Activated CD4-positive, alpha-beta T cell treated with anti-CD3 and anti-CD28 coated beads, Interleukin-2, Interleukin-4, amounts not matched to agents 100 ng/mL and 50 ng/mL, durations not matched to agents 16 hours and 8 hours (primary cell): ENCODE measurements at places on chromosomes 1 and 21.

GRCh38 chr1:223331929-223332328, 32.0 kb downstream of the SUSD4 start:
- no peak for DNase-seq

GRCh38 chr1:179911812-179912211, 29.7 kb downstream of the TOR1AIP1 start:
- no peak for DNase-seq

DNA sequence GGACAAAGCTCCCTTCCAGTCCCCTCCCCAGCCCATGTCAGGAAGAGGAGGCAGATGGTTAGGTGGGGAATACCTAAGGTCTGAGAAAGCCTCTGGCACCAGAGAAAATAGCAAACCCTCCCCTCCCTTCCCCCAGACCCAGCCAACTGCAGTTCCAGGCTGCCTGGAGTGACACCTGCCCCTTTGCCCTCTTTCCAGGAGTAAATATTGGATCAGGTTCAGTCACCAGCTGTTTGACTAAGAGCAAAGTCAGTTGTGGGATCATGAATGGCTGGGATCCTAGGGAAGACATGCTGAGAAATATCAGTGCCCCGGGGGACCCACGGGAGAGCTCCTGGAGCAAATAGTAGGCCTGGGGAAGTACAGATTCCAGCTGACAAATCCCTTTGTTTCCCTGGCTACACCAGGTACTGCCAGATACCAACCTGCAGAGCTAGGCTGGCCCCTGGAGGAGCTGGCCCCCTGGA, 12.2 kb upstream of the CDK18 start:
- DNase-seq: no peak

GRCh38 chr1:155320661-155321617, at the start of gene RUSC1:
TSS of gene RUSC1 (plus strand) at chr1:155320894. CDS start at chr1:155321774, 880 bp downstream.
- DNase-seq: peak; percentile 65
